ENCODE measurements at places on chromosomes 4 and X.

DNA sequence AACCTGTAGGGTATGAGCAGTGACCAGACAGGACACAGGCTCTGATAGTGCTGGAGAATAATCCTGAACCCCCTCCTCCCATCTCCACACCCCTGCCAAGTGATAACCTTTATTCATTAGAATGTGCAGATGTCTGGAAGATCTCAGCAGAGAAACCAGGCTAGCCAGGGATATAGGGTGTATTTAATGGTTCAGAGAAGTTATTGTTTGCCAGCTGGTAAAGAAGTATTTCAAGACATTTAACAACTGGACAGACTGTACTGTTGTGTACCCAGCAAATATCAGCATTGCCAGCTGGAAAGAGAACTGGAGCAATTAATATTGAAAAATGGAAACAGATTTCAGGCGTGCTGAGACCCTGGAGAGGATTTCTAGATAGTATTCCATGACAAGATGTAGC is 94.5 kb downstream of the RASGEF1B start:
- DNase-seq = no peak

- DNase-seq = no peak
Observed at GRCh38 chrX:44310227-44310626, 33.2 kb downstream of the EFHC2 start.

GRCh38 chrX:108168961-108169740 is 77.6 kb downstream of the ATG4A start:
- no peak for DNase-seq

DNA sequence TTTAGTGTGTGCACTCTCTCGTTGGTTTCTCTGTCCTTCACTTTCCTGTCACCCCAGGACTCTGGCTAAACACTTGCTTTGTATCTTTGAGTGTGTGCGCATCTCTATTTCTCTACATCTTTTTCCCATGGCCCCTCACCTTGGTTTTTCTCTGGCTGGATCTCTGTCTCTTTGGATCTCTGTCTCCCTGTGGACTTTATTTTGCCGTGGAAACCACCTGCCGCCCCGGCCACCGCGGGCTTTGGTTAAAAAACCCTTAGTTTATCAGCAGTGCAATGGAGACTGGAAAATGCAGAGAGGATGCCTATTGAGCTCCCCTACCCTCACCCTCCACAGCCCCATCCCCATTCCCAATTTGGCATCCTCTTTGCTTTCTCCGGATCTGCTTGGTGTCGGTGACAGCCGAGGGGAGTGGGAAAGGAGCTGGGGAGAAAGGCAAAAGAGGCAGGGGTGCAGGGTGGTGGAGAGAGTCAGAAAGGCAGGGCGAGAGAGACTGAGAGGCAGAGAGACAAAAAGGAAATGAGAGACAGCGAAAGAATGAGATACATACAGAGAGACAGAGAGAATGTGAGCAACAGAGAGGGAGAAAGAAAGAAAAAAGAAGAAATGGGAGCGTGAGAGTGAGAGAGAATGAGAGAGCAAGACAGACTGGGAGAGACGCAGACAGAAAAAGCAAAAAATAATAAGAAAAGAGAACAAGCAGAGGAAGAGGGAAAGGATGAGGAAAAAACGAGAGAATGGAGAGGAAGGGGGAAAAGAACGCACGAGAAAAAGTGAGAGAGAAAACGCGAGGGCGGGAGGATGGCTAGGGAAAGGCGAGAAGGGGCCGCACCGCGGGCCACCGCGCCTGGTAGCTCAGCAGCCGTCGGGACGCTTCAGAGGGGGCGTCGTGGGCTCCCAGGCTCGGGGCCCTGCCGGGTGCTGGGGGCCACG is 688 bp downstream of the GPR101 start:
- no peak for DNase-seq

- no peak for DNase-seq
Observed at GRCh38 chr4:1968686-1969295, 40.0 kb downstream of the NELFA start.

DNA sequence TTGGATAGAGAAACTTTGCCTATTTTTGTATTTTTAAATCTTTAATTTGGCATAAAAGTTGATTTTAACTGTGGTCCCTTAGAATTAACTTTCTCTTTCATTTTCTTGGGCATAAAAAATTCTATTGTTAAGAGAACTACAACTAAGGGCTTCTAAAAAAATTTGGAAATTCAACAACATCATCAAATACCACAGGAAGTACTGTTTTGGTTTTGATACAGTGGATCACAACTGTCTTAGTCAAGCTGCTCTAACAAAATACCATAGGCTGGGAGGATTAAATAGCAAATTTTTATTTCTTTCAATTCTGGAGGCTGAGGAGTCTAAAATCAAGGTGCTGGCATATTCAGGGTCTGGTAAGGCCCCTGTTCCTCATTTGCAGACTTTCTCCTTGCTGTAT is 19.9 kb upstream of the NPFFR2 start:
- no peak for DNase-seq

GRCh38 chr4:56055027-56055977 is 106.6 kb downstream of the CEP135 start:
- no peak for DNase-seq

- DNase-seq = no peak
Observed at GRCh38 chr4:53147711-53148110, 218.2 kb downstream of the SCFD2 start.

DNA sequence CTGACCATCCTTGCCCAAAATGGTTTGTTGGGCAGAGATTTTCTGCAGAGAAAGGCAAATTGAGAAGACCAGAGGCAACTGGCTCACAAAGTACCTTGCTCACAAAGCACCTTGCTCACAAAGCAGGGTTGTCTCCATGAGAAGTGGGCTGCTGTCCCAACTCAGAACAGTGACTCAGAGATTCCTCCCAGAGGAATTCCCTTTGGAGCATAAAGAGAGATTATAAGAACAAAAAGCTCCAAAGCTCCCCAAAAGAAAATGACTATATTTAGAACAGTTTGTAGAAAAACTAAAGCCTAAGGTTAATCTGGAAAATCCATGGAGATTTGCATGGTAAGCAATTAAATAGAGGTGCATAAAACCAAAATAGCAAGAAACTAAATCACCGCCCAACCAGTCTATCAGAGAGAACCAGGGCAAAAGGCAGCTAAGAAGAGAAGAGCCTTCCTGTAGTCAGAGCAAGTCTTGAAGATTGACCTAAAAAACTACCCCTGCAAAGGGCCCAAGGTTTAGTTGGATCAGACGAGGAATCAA is 731.4 kb downstream of the FAT4 start:
- DNase-seq = no peak
